ENCODE measurements at places on chromosomes 7 and 10.
A peak's percentile ranks its signal among the peaks of the same experiment; 100 is the strongest.

- no peak for DNase-seq
These were observed 53.0 kb downstream of the DNAJC1 start for GRCh38 chr10:21950566-21950965.

DNA sequence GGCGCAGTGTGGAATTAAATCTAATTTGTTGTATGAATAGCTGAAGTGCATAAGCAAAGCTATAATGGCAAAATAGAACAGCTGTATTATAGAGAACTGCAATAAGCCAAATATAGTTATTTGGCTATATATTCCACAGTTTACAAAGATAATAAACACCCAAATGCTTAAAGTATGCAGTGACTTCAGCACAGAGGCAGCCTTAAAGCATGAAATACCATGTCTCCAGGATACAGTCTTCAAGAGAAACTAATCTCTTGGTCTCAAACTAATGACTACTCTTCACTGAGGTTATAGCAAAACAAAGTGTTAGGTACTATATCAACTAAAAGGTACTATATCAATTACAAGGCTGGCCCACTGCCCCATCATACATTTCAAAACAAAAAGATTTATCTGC, 48.0 kb downstream of the NT5C2 start:
- DNase-seq, result no peak

DNA sequence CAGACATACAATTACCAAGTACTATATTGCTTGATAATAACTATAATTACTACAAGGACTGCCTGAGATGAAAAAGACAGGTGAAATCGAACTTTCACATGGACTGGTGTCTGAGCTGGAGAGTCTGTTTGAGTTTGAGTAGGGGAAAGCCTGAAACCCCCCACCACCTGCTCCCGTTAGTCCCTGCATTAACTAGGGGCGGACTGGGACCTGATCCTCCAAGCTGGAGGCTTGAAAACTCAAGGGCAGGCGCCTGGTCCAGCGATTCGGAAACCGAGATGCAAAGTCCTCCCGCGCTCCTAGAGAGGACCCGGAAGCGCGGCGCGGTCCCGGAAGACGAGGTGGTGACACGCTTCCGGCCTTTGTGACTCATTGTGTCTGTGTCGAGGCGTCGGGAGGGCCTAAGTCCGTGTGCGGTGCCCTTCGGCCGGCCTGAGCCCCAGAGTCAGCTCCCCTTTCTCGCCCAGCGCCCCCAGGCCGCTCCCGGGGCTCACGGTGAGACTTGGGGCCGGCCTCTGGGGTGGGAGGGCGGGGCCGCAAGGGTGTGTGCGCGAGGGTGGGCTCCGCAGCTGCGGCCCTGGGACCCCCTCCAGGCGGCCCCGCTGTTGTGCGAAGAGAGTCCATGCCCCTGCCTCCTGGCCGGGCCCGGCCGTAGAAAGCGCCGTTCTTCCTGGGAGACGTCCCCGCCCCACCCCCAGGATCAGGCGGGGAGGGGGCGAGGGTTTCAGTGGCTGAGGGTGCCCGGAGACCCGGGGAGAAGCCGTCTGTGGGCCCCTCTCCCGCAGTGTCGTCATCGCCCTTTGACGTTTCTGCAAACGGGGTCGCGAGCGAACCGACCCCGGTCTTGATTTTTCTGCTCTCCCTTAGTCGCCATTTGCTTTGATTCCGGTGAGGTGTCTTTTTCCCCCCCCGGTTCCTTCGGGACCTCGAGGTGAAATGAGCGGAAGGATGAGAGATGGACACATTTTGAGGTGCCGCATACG, at the start of gene ZKSCAN1:
ZKSCAN1 (plus strand) TSS at position 365 of the 983 bp plus-strand sequence. CDS start 7,911 bp downstream, outside the sequence.
- DNase-seq, result peak; percentile 97

GRCh38 chr10:60394446-60394845, 4.8 kb upstream of the ANK3 start:
- DNase-seq, result peak; percentile 85

DNA sequence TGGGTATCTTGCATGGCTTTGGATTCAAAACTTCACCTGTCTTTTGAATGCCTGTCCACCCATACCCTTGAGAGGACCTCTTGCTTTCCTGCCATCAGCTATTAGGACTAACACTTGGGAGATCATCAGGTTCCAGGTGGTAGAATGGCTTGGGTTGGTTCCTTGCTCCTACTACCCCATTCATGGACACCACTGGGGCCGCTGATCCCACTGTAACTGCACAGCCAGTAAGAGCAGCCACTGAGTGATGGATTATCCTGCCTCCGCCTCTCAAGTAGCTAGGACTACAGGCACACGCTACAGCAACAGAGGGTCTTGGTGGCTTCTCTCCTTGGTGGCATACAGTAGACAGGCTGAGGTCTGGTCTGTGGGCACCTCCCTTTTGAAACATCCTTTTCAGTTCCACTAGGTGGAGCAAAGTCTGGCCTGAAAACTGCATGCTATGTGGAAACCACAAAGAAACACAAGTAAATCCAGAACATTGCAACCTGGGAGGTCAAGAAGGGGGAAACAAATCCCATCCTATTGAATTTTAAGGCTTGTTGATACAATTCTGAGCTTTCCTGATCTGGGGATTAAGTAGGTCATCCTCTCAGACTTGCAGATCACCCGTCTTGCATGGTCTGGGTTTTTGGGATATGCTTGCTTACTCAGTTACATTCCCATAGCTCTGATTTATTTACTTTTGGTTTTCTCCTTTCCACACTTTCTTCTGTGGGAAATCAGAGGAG, 9.4 kb downstream of the WBP1L start:
- DNase-seq, result peak; percentile 72

DNA sequence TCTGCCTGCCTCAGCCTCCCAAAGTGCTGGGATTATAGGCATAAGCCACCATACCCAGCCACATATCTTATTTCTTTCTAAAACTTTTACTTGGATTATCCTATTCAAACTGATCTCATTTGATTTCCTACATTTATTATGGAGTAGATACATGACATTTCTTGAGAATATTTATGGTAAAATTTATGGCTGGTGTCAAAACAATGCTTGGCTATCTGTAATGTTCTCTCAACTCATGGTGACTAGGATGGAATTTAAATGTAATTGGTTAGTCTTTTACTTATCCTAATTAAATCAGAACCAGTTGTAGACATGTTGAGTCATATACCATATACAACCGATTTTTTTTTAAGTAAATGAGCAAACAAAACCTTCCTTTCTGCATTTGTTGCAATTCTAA, 4.1 kb downstream of the NUP42 start:
- no peak for DNase-seq

- DNase-seq, result no peak
These were observed 10.9 kb upstream of the KCNMA1 start for GRCh38 chr10:77648472-77648871.

- DNase-seq, result peak; percentile 94
These were observed 1.0 kb downstream of the LRCH4 start for GRCh38 chr7:100584683-100585510.

DNA sequence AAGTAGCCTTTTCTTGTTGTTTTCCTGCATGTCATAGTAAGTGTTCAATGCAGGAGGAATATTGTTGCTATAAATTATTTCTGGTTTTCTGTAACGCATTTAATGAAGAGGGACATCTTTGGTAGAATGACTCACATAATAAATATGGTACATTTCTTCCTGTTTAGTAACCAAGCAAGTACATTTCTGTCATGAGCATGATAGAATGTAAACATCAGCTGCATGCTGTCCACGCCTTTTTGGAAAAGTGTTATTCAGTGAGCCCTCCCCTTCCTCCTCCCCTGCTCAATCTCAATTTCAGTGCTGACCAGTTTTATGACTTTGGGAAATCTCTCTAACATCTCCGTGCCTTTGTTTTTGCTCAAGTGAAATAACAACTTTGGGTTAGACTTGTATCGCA, 664.0 kb downstream of the XPNPEP1 start:
- DNase-seq, result no peak

GRCh38 chr7:1029637-1030443, 14.5 kb upstream of the GPR146 start:
- no peak for DNase-seq

- no peak for DNase-seq
These were observed 639.9 kb downstream of the TYW1 start for GRCh38 chr7:67636348-67637022.

GRCh38 chr10:93403152-93404047, 78.7 kb downstream of the MYOF start:
- DNase-seq, result no peak

- DNase-seq, result no peak
These were observed 114.2 kb upstream of the ADAM12 start for GRCh38 chr10:126502441-126502840.

DNA sequence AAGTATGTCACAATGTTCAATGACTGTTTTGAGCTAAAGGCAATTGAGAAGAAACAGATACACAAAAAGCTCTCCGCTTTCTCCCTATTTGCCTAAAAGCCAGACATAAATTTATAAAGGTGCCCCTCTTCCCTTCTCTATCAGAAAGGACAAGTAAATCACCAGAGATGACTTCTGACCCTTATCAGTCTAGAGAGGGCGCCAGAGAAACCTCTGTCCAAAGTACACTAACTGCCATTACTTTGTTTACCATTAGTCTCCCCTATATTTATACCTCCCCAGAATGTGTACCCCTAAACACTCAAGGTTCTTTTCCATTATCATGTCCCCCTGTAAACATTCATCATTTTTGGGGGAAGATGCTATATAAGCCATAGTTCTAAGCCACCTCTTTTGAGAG, 49.3 kb downstream of the TPK1 start:
- no peak for DNase-seq

GRCh38 chr10:91724933-91725332, 73.3 kb upstream of the TNKS2 start:
- DNase-seq, result no peak

GRCh38 chr7:50688226-50688590, 94.5 kb downstream of the GRB10 start:
- DNase-seq, result no peak

GRCh38 chr10:16887565-16887964, 70.3 kb upstream of the RSU1 start:
- no peak for DNase-seq

- DNase-seq, result no peak
These were observed 75.6 kb upstream of the LRRC4 start for GRCh38 chr7:128106821-128107220.

DNA sequence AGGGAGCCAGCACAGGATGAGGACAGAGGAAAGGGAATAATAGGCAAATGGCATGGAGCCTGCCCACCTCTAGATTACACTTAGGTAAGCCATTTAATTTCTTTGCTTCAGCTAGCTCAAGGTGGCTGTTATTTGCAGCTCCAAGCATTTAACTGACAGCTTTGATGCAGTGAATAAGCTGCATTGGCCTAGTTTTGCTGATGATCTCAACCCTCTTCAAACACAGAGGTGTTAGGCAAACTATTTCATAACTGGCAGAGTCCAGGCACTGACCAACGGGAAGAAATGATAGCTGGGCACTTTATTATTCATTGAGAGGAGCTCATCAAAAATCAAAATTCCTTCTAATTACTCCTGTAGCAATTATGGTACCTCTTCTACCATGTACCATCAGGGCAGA, 317.4 kb downstream of the BMPER start:
- DNase-seq, result no peak

- DNase-seq, result no peak
These were observed 113.5 kb upstream of the SDK1 start for GRCh38 chr7:3187444-3188040.

DNA sequence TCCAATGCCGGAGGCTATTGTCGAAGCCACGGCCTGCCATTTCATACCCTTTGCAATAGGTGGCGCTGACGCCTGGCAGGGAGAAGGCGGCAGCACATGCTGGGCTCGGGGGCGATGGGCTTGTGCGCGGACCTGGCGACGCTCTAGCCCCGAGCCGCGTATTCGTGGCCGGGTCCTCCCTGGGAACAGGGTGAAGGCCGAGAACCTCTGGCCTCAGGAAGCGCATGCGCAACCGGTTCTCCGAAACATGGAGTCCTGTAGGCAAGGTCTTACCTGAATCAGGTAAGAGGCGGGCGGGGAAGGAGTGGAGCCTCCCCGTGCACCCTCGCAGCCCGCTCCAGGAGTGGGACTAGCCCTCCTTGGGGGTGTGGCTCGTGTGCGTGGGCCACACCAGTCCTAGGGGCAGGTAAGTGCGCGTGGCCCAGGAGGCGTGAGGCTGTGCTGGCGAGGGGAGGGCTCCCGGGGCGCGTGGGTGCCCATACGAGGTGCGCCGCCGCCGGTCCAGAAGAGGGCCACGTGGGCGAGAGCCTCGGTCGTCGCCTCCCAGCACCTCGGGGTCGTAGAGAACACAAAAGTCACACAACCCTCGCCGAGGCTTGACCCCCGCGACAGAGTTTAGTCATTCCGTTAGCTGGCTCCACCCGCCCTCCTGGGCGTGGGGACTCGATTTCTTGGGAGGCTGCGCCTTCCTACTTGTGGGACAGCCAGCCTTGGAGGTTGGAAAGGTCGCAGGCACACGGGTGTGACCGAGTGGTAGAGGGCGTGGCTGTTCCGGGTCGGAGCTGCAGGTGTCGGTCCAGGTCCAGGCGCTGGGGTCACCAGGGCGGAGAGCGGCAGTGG, 5.6 kb upstream of the MEST start:
- no peak for DNase-seq

DNA sequence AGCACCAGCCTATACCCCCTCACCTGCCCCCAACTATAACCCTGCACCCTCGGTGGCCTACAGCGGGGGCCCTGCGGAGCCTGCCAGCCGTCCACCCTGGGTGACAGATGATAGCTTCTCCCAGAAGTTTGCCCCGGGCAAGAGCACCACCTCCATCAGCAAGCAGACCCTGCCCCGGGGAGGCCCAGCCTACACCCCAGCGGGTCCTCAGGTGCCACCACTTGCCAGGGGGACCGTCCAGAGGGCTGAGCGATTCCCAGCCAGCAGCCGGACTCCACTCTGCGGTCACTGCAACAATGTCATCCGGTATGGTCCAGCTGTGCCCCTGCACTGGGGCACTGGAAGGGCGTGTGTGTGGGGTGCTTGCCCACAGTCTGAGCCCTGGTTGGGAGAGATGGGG, 40.0 kb upstream of the BMPR1A start:
- no peak for DNase-seq

- DNase-seq, result no peak
These were observed 89.4 kb downstream of the CYTH3 start for GRCh38 chr7:6182993-6183392.

- DNase-seq, result no peak
These were observed 71.9 kb downstream of the SGMS1 start for GRCh38 chr10:50551894-50552293.

DNA sequence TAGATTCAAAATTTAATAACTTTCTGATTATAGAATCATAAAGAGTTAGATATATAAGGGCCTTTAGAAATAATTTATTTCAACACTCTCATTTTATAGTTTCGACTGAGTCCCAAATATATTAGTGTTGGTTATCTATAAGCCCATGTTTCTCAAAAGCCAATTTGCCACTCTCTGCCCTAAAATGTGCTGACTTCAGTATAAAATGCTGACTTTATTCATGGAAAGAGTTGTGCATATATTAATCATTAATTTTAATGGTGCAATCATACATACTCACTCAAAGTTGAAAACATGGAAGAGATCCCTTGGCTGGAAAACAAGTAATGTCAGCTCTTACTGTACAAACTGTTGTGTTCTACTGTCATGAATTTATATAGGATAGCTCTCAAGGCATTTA, 19.4 kb downstream of the ZWINT start:
- DNase-seq, result no peak

- no peak for DNase-seq
These were observed 14.7 kb downstream of the AQP1 start for GRCh38 chr7:30926313-30926712.

GRCh38 chr7:25664593-25664992, 436.3 kb upstream of the NPVF start:
- no peak for DNase-seq

GRCh38 chr7:11021468-11021867, 47.8 kb downstream of the PHF14 start:
- DNase-seq, result peak; percentile 3

All from myocyte (in vitro differentiated cells).